ENCODE measurements at places on chromosomes 7 and 10. TPM values are rescaled to one million over a fixed set of nuclear protein-coding genes. Genes with fewer than 3 reads are reported as not detected.

- no peak for DNase-seq
Measured at GRCh38 chr10:89055159-89055558, 64.6 kb downstream of the FAS start.

Gene CYP26C1
- total RNA-seq = not detected

DNA sequence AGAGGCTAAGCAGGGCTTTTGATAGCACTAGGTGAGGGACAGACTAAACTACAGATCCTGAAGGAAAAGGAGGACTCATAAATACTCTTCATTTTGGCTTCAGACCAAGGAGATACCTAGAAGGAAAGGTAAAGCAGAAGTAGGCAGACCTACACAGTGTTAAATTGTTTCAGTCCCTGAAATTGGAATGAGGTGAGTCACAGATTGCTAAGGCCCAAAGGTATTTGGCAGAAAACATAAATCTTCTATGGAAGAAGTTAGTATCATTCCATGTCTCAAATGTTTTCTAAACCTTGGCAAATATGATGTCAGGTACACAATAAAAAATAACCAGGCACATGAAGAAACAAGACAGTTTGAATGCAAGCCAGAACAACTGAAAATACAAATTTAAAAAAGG is 30.0 kb downstream of the MTERF1 start:
- no peak for DNase-seq

- no peak for DNase-seq
Measured at GRCh38 chr7:71145906-71146901, 14.3 kb downstream of the GALNT17 start.

- peak; percentile 75 for DNase-seq
Measured at GRCh38 chr7:27235387-27236311, 7.0 kb upstream of the EVX1 start.

Gene C10orf90
- total RNA-seq = not detected

GRCh38 chr7:82932516-82932915 is 230.2 kb downstream of the PCLO start:
- no peak for DNase-seq

- DNase-seq = no peak
Measured at GRCh38 chr10:44339218-44339617, 45.7 kb downstream of the CXCL12 start.

Gene SLC13A4
- total RNA-seq = not detected

Gene ZNF853
- total RNA-seq = 0.91 TPM

DNA sequence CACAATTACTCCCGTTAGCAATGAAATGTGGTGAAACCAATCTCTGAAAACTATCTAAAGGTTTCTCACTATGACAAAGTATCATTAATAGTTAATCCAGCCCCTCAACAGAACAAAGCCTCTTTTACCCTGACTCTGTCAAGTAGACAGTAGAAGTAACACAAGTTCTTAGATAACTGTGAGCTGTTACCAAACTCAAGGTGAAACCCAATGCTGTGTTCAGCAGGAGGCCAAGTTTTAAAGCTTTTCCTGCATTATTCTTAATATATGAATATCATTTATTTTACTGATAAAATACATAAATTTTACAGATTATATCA is 109.1 kb downstream of the SRPK2 start:
- no peak for DNase-seq

All from colonic mucosa (tissue), 4 donors.